ENCODE measurements at places on chromosomes 1 and 21. TPM values are rescaled to one million over a fixed set of nuclear protein-coding genes. Genes with fewer than 3 reads are reported as not detected.

The LYPD8 gene
- total RNA-seq, result 310 TPM

DNA sequence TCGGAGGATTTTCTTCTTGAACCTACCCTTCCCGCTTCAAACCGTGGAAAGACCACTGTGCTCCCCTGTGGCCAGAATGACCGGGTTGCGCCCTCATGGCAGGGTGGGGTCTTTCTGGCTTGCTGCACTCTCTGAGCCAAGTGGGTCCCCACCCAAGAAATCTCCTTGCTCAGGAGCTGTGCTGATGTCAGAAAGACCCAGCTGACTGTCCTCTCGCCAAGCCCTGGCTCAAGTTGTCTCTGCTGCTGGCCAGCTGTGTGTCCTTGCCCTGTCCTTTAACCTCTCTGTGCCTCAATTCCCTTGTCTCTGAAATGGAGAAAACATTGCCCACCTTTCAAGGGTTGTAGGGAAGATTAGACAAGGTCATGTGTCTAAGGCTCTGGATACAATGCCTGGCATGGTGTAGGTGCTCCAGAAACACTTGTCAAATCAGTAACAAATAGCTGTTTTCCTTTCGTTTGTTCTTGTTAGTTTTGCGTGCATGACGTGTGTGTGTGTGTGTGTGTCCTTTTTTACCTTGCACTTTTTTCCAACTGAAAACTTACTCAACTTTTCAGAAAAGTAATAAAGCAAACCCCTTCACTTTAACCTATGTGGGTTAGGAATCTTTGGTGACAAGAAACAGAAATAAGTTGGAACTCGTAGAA, 41.1 kb upstream of the RPL11 start:
- DNase-seq, result no peak
- no peaks in the 10 kb centered on the region for H3K27me3 ChIP-seq
- no peak overlapping the region for H3K4me3 ChIP-seq
- H3K4me1 ChIP-seq, result no peaks in the 10 kb centered on the region
- no peak overlapping the region for H3K27ac ChIP-seq
- no peaks in the 10 kb centered on the region for H3K36me3 ChIP-seq

DNA sequence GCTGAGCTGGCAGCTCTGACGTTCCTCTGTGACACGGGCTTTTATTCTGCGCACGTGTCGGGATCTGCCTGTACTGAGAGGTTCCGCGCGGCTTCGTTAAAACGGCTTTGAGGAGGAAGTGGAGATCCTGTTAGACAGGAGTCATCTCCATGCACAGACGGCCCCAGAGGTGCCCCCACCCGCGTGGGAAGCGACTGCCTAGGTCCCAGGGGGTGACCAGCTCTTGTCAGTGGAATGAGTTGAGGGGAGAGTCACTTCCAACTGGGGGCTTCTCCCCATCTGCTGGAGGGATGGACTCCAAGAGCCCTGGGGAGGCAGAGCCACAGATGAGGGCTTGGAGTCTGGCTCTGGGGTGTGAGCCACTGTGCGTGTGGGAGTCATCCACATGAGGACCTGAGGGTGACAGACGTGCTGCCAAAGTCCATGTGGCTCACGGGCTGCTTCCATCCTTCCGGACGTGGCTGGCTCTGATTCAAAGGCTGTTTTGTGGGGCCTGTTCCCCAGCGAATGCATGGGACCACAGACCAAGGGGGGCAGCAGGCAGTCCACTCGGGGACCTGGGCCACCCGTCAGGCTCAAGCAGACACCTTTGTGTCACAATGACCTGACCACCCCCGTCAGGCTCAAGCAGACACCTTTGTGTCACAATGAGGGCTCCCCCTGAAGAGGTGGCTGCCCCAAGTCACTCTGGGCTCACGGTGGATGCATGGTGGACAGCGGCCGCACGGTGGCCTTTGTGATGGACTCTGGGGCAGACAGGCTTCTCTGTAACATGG, 26.8 kb downstream of the PTTG1IP start:
- peak; percentile 59 for DNase-seq
- no peak overlapping the region for H3K27ac ChIP-seq
- H3K27me3 ChIP-seq, result no peaks in the 10 kb centered on the region
- H3K4me3 ChIP-seq, result no peak overlapping the region

GRCh38 chr1:180165509-180166435, 11.1 kb downstream of the QSOX1 start:
- DNase-seq, result no peak
- H3K4me1 ChIP-seq, result peaks cover 31% of the 10 kb centered on the region
- H3K4me3 ChIP-seq, result no peak overlapping the region
- H3K36me3 ChIP-seq, result no peaks in the 10 kb centered on the region

DNA sequence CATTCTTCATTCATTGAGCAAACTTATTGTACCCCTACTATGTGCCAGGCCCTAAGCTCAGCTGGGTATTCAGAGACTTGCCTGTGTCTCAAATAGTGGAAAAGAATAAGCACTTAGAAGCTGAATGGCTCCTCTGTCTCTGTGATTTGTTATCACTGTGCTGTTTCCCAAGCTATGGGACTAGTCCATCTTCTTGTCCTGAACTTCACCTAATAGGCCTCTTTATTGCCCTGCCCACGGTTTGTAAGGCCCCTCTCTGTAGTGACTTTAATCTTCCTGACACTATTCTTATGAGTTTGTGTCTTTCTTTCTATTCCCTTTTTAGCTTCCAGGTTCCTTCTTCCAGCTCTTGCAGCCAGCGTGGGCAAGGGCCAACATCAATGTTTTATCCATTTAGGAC, 85.4 kb upstream of the LPGAT1 start:
- peaks cover 12% of the 10 kb centered on the region for H3K4me1 ChIP-seq
- H3K27me3 ChIP-seq, result no peaks in the 10 kb centered on the region
- no peak overlapping the region for H3K4me3 ChIP-seq
- H3K36me3 ChIP-seq, result no peaks in the 10 kb centered on the region
- H3K27ac ChIP-seq, result no peak overlapping the region
- DNase-seq, result no peak

DNA sequence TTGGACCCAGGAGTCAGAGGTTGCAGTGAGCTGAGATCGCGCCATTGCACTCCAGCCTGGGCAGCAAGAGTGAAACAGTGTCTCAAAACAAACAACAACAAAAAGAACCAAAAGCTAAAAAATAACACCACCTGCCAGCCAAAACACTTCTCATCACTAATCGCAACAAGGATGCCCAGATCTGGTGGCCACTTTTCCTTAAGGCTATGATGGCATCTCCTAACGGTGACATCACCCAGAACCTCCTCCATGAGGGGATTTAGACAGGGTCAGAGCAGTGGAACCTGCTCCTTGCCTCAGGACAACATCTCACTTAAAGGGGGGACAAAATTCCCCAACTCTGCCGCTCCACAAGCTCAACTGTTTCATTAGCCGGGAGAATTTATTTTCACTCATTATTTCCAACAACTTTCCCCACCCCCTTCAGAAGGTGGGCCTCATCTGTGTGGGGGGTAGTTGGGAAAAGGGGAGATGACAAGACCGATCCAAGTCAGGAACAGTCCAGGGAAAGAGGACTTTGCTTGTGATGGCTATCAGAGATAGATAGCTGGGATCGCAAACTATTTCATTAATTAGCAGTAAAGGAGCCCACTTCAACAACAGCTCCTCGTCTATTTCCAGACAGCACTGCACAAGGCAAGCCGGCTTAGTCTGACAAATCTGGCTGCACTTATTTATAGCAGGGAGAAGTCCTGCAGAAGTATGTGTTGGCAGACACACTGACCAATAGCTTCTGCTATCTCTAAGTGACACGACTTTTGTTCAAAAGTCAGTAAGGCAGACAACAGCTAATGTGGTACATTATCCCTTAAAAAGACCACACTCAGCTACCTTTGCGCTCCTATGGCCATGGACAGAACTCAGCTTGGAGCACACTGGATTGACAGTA, 2.6 kb downstream of the PABPC4 start:
- H3K27ac ChIP-seq, result no peak overlapping the region
- DNase-seq, result no peak
- H3K4me1 ChIP-seq, result peaks cover 20% of the 10 kb centered on the region
- peaks cover 12% of the 10 kb centered on the region for H3K36me3 ChIP-seq
- peak overlapping the region; percentile 84 for H3K4me3 ChIP-seq
- H3K27me3 ChIP-seq, result no peaks in the 10 kb centered on the region

The PADI2 gene
- total RNA-seq, result 211 TPM

GRCh38 chr1:148355976-148356375, 127.1 kb downstream of the PPIAL4G start:
- no peaks in the 10 kb centered on the region for H3K36me3 ChIP-seq
- H3K27ac ChIP-seq, result no peak overlapping the region
- no peak for DNase-seq

The RPAP2 gene
- 23.5 TPM for total RNA-seq

DNA sequence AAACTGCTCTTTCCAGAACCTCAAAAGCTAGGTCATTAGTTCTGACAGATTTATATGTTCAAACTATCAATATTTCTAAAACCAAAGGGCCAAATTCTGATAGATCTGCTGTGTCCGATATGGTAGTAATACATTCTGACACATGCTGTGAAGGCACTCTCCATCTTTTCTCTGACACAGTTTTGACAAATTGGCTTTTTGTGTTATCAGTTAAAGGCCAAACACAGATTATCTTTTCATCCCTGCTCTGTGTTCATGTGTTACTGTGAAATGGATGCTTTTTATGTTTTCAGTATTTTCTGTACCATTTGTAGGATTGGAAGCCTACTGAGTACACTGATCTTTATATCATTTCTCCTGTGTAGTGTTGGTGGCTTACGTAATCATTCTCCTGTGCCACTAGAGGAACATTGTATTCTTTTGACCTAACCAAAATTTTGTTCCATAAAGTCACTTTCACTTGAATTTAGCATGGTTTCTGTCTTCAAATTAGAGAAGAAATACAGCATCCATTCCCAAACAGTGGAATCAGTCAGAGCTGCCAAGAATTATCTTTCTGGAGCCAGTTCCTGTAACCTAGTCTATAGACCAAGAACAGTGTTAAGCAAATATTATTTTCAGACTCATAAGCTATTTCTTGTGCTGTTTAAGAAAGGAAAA, 137.2 kb downstream of the ADGRL2 start:
- H3K4me3 ChIP-seq, result no peak overlapping the region
- H3K27ac ChIP-seq, result no peak overlapping the region
- no peaks in the 10 kb centered on the region for H3K27me3 ChIP-seq
- no peak for DNase-seq

GRCh38 chr1:46647611-46648010, 20.6 kb downstream of the ATPAF1 start:
- DNase-seq, result no peak
- H3K4me3 ChIP-seq, result no peak overlapping the region
- H3K27ac ChIP-seq, result no peak overlapping the region

DNA sequence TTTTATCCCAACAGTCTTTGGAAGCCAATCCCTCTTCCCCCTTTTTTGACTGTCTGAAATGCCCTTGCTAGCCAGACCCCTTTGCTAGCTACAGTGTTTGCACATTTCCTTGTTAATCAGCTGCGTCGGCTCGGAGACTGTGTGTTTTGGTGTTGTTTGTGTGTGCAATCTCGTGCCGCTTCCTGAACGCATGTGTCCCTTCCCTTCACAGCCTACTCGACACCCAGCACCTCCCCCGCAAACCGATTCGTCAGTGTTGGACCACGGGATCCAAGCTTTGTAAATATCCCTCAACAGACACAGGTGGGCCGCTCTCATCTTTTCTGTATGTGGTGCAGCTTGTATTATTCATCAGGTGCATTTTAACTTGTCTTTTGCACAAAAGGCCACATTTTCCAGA, 298.7 kb downstream of the TM2D1 start:
- no peaks in the 10 kb centered on the region for H3K4me1 ChIP-seq
- H3K36me3 ChIP-seq, result no peaks in the 10 kb centered on the region
- DNase-seq, result no peak
- H3K27ac ChIP-seq, result no peak overlapping the region

GRCh38 chr1:23394181-23394580, 24.5 kb upstream of the ZNF436 start:
- no peaks in the 10 kb centered on the region for H3K36me3 ChIP-seq
- no peak overlapping the region for H3K4me3 ChIP-seq
- no peak for DNase-seq
- H3K27ac ChIP-seq, result peak overlapping the region; percentile 71
- H3K4me1 ChIP-seq, result no peaks in the 10 kb centered on the region
- H3K27me3 ChIP-seq, result no peaks in the 10 kb centered on the region

DNA sequence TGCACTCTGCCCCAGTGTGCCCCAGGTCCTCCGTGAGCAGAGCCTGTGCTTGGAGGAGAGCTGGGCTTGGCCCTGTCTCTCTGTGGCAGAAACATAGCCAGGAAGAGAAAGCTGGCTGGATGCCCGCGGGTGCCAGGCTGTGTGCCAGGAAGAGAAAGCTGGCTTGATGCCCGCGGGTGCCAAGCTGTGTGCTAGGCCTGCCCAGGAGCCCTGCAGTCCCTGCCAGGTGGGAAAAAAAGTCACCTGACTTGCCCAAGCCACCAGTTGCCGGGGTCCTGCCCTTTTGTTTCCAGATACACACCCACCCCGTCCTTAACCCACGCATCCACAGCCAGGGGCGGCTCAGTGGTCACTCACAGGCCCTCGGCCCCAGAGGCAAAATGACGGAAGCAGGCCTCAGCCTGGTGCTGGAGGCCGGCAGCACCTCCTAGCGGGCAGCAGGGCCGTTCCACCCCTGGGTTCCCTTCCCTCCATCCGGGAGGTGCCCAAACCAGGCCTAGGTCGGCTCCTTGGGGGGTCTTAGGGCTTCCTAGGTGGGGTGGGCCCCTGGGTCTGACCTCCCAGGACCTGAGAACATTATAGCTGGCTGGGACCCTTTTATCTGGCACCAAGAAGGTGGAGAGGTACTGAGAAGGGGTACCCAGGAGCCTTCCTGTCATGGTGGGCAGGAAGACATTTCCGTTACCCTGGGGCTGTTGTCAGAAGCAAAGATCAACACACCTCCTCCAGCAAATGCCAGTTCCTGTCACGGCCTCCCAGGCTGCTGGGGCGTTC, 9.1 kb downstream of the ITGB2 start:
- H3K36me3 ChIP-seq, result no peaks in the 10 kb centered on the region
- no peaks in the 10 kb centered on the region for H3K27me3 ChIP-seq
- H3K4me3 ChIP-seq, result no peak overlapping the region
- peak overlapping the region; percentile 42 for H3K27ac ChIP-seq
- peaks cover 19% of the 10 kb centered on the region for H3K4me1 ChIP-seq

The CD48 gene
- total RNA-seq, result 9.2 TPM

The MAD2L2 gene
- total RNA-seq, result 12.4 TPM

- DNase-seq, result no peak
- no peak overlapping the region for H3K27ac ChIP-seq
- no peaks in the 10 kb centered on the region for H3K27me3 ChIP-seq
These were observed 43.2 kb downstream of the C1orf198 start for GRCh38 chr1:230824919-230825721.

DNA sequence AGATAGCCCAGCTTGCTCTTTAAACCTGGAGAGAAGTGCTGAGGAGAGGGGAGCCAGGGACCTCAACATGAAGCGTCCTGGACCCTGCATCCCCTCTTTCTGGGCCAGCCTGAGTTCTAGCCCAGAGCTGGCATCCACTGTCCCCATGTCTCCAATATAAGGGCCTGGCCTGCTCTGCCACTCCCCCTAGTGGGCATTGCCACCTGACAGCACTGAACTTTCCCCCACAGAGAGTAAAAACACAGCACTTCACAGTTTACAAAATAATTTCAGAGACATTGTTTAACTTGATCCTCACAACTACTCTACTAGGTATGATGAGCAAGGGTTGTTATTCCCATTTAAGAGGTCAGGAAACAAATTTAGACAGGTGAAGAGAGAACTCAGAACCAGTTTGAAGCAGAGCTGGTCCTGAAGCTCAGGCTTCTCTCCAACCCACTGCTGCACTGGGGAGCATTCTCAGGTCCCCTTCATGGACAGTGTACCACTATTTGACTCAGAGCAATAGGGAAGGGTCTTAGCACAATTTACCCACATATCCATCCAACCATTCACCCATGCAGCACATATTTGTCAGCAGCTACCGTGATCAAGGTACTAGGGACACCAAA, 151.2 kb downstream of the DMRTA2 start:
- no peak overlapping the region for H3K27ac ChIP-seq
- no peaks in the 10 kb centered on the region for H3K36me3 ChIP-seq
- H3K4me1 ChIP-seq, result no peaks in the 10 kb centered on the region
- H3K4me3 ChIP-seq, result no peak overlapping the region
- H3K27me3 ChIP-seq, result no peaks in the 10 kb centered on the region

The NUP210L gene
- total RNA-seq, result 0.11 TPM
